ENCODE measurements at places on chromosomes 12 and 14. TPM values are rescaled to one million over a fixed set of nuclear protein-coding genes. Genes with fewer than 3 reads are reported as not detected.

GRCh38 chr14:23941230-23941629 lies 12.3 kb upstream of the DHRS4 start:
- H3K27ac ChIP-seq = no peak overlapping the region
- H3K36me3 ChIP-seq = peaks cover 12% of the 10 kb centered on the region
- no peaks in the 10 kb centered on the region for H3K27me3 ChIP-seq
- H3K4me3 ChIP-seq = no peak overlapping the region

GRCh38 chr14:79043194-79043889 lies 873.2 kb downstream of the NRXN3 start:
- no peaks in the 10 kb centered on the region for H3K36me3 ChIP-seq
- no peaks in the 10 kb centered on the region for H3K27me3 ChIP-seq
- H3K27ac ChIP-seq = no peak overlapping the region
- DNase-seq = no peak
- H3K4me1 ChIP-seq = no peaks in the 10 kb centered on the region
- no peak overlapping the region for H3K4me3 ChIP-seq

DNA sequence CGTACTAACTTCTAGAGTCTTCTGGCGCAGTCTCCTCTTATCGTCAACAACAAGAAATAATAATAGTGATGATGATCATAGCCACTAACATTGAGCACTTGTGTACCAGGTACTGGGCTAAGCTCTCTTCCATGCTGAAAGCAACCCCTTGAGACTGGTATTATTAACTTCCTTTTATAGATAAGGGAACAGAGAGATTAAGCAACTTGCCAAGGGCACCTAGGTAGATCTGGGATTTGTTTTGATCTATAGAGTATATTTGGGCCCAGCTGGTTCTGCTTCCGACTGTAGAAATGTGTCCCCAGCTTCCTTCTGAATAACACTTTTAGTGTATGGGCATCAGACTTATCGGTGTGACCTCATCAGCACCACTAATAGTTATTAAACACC lies 1.1 kb upstream of the ZNF219 start:
- DNase-seq = no peak
- H3K27ac ChIP-seq = peak overlapping the region; percentile 51
- peaks cover 35% of the 10 kb centered on the region for H3K4me1 ChIP-seq
- H3K27me3 ChIP-seq = no peaks in the 10 kb centered on the region
- no peaks in the 10 kb centered on the region for H3K36me3 ChIP-seq

DNA sequence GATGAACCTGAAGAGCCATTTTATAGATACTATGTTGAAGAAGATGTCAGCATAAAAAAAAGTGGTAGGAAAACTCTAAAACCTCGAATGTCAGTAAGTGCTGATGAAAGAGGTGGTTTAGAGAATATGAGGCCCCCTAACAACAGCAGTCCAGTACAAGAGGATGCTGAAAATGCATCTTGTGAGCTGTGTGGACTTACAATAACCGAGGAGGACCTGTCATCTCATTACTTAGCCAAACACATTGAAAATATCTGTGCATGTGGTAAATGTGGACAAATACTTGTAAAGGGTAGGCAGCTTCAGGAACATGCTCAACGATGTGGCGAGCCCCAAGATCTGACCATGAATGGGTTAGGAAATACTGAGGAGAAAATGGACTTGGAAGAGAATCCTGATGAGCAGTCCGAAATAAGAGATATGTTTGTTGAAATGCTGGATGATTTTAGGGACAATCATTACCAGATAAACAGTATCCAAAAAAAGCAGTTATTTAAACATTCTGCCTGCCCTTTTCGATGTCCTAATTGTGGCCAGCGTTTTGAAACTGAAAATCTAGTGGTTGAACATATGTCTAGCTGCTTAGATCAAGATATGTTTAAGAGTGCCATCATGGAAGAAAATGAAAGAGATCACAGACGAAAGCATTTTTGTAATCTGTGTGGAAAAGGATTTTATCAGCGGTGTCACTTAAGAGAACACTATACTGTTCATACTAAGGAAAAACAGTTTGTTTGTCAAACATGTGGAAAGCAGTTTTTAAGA lies 17.8 kb upstream of the HSPA2 start:
- H3K27me3 ChIP-seq = no peaks in the 10 kb centered on the region
- no peak overlapping the region for H3K27ac ChIP-seq
- no peak for DNase-seq
- H3K36me3 ChIP-seq = peaks cover 6% of the 10 kb centered on the region
- peaks cover 22% of the 10 kb centered on the region for H3K4me1 ChIP-seq

RNF41 gene
- 45.1 TPM for polyA plus RNA-seq

KRT83 gene
- polyA plus RNA-seq = not detected

KLRF1 gene
- polyA plus RNA-seq = 83.4 TPM

GRCh38 chr12:6192604-6193380 lies 7.4 kb upstream of the CD9 start:
- no peak for DNase-seq
- peaks cover 37% of the 10 kb centered on the region for H3K4me1 ChIP-seq
- H3K36me3 ChIP-seq = no peaks in the 10 kb centered on the region
- peak overlapping the region; percentile 4 for H3K27ac ChIP-seq
- no peak overlapping the region for H3K4me3 ChIP-seq

DNA sequence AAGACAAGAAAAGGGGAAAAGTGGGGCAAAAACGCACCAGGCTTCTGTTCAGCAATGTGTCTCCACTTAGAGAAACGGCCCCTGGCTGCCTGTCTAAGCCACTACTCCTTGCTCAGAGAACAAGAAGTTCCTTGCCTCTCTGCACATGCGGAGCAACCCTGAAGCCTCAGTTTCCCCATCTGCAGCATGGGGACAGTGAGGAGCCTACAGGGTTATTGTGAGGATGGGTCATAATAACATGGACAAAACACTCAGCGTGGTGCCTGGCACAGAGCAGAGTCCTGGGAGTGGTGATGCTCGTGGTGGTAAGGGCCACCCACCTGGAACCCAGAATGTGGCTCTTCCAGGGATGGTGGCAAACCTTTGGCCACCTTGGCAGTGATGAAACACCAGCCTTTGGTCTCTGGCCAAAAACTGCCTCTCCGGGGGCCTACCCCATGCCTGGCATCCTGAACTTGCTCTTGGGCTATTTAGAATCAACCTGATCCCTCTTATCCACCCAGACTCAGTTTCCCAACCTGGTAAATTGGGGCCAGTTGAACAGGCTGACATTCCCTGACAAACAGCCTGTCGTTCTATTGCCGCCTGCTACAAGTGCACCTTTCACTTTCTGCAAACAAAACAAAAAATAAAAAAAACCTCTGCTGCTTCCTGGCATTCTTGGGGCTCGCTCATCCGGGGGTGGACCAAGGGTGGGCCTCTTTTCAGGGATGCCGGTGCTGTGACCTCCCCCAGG lies 56.5 kb upstream of the DLK1 start:
- no peak overlapping the region for H3K4me3 ChIP-seq
- no peaks in the 10 kb centered on the region for H3K36me3 ChIP-seq
- H3K27ac ChIP-seq = no peak overlapping the region
- H3K4me1 ChIP-seq = peaks cover 4% of the 10 kb centered on the region

ARHGEF25 gene
- polyA plus RNA-seq = not detected

GALNT16 gene
- polyA plus RNA-seq = not detected

DNA sequence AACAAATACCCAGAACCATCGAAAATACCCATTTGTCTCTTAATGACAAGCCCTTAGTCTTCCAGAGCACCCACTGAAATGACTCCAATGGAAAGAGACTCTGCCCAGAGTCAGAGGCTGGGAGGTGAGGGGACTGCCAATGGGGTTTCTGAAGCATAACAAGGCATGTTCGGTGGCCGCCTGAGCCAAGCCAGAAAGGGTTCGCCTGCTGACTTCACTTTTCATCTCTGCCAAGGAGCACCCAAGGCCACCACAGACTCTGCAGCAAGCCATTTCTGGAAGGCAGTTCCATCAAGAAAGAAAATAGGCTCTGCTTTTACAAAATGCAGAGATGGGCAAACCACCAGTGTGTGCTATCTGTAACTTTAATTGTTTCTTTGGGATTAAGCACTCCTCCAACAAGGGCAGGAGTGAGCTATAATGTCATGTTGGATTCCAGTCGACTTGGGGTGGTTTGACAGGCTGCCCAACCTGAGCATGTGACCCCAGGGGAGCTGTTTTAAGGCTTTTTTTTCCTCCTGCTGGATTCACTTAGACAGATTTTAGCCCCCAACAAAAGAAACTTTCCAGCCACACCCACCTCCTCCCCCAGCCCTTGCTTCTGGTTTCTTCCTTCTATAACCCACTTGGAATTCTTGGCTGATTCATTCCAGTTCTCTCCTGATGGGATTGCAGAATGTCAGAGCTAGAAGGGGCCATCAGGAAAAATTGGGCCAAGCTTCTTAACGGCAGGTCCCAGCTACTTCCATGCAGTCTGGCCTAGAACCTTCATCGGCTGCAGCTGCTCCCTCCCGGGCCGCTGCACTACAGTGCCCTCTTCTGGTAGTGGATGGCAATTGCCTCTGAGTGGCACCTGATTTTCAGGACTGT lies 24.1 kb downstream of the CKAP4 start:
- peaks cover 14% of the 10 kb centered on the region for H3K27me3 ChIP-seq
- peak; percentile 83 for DNase-seq
- H3K27ac ChIP-seq = no peak overlapping the region
- no peaks in the 10 kb centered on the region for H3K36me3 ChIP-seq
- H3K4me3 ChIP-seq = no peak overlapping the region

- no peak overlapping the region for H3K4me3 ChIP-seq
- DNase-seq = no peak
- H3K36me3 ChIP-seq = peaks cover 1% of the 10 kb centered on the region
Observed at GRCh38 chr14:100392356-100392755, 69.2 kb downstream of the SLC25A47 start.
